NCI-H526 treated with DMSO at 0.1 percent for 48 hours (cell line): ENCODE measurements at places on chromosomes 1 and 21.

- DNase-seq = peak; percentile 76
These were observed 192.8 kb downstream of the FCRL5 start for GRCh38 chr1:157359314-157360022.

DNA sequence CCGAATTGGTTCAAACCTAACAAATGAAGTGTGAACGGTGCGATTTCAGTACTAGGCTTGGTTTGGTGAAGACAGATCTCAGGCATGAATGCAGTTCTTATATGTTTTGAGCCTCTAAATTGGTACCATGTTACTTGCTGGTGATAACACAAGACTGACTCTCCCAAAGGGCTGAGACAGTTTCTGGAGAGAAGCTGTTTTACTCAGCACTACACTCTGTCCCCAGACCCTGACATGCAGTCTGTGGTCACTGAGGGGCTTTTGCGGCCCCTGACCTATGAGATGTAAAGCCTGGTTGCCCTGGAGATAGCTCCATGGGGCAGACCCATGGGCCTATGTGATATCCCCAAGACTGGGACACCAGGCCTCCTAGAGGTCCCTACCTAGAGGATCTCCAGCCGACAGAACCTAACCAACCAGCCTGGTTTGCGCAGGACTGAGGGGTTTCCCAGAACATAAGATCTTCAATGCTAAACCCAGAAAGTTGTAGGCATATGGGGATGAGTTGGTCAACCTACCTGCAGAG is 19.4 kb upstream of the FOXE3 start:
- DNase-seq = no peak

DNA sequence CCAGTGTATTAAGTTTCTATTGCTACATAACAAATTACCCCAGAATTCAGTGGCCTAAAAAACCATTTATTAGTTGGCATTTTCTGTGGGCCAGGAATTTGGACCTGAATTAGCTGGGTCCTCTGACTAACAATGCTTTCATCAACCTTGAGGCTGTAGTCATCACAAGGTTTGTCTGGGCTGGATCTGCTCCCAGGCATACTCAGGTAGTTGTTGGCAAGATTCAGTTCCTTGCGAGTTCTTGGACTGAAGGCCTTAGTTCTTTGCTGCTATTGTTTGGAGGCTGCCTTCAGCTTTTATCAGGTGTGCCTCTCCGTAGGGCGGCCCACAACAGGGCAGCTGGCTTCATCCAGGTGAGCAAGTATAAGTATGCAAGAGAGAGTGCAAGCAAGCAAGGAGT is 31.4 kb upstream of the DEPDC1 start:
- DNase-seq = no peak

DNA sequence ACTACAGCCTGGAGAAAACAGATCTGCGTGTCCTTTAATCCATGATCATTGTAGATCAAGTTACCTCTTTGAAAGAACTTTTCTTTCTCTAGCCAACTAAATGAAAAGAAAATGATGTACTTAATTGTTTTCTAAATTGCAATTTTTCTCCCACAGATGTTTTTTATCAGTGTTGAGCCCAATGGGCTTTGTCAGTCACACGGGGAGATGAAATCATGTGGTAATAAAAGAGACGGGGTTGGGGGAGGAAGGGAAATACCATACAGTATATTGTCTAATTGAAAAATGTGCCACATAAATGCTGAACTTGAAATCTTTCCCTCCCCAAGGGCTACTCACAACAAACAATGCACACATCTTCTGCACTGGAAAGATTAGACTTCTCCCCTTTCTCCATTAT is 58.4 kb downstream of the NTMT2 start:
- DNase-seq = no peak

DNA sequence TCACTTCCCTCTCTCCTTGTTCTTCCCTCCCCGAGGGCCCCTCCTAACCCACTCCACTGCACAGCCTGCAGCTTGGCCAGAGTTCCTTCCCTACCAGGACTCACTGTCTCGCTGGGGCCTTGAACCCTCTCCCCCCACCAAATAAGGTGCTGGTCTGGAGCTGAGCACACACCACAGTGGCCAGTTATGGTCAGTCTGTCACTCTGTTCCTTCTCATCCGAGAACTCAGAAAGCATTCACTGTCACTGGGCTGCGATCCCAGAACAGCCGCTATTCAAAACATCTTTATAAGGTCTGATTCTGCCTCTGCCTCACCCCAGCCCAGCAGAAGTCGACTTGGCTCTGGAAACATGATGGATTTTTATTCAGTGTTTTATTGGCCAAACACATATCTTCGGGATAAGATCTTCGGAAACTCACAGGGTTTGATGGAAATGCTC is 19.8 kb upstream of the LBR start:
- DNase-seq = no peak

DNA sequence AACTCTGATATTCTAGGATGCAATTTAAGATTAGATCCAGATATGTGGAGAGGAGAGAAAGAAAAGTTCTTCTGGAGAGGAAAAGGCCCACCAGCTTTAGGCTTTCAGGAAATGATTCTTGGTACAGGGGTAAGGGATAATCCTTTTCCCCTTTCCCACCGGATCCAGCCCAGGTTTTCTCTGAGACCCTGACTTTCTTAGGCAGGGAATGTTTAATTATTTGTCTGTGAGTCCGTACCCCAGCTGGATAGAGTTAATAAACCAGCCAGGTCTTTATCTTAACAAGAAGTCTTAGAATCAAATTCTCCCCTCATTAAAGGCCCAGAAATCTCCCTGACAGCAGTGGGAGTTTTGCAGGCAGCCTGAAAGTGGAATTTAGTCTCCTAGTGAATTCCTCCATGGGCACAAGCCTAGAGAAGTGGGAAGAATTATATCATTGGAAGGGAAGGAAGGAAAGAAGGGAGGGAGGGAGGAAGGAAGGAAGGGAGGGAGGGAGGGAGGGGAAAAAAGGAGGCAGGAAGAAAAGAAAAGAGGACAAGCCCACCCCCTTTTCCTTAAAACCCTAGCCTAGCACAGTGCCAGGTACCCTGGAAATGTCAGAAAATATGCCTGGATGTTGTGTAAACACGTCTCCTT is 189.0 kb downstream of the PLPP3 start:
- no peak for DNase-seq

- peak; percentile 60 for DNase-seq
These were observed 403 bp upstream of the EPHX4 start for GRCh38 chr1:92029241-92029922.

- no peak for DNase-seq
These were observed at the start of gene MYOC for GRCh38 chr1:171652234-171652822. TSS of gene MYOC (minus strand) at chr1:171652688. CDS start at chr1:171652611, 77 bp downstream.

- DNase-seq = no peak
These were observed 37.3 kb upstream of the HMGN1 start for GRCh38 chr21:39386194-39386593.

GRCh38 chr1:218374401-218375353 is 29.5 kb downstream of the TGFB2 start:
- no peak for DNase-seq

GRCh38 chr1:214324896-214325800 is 44.2 kb downstream of the SMYD2 start:
- DNase-seq = no peak

GRCh38 chr1:27592931-27593677 is 10.8 kb downstream of the AHDC1 start:
- no peak for DNase-seq

- DNase-seq = no peak
These were observed 172.7 kb downstream of the TGFBR3 start for GRCh38 chr1:91712981-91713841.
